ENCODE measurements at places on chromosomes 4 and X.

DNA sequence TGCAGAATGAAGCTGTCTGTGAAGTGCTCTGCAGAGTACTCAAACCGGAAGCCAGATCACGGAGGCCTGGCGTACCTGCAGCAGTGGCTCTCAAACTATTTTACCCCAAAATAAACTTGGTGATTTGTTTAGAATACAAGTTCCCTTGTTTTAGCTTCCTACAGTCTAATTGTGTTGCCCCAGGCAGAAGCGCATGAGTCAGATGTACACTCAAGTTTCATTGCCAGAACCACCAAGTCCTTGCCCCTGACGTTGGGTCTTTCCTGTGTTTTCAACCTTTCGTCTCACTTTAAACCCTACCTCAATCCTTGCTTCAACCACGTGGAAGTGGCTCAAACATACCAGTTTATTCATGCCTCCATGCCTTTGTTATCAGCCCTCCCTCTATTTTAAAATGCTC lies 66.2 kb upstream of the SLC7A11 start:
- no peak for DNase-seq

GRCh38 chr4:186651624-186652023 lies 72.0 kb downstream of the FAT1 start:
- no peak for DNase-seq

- DNase-seq = no peak
Observed at GRCh38 chr4:39205000-39205399, 22.7 kb downstream of the WDR19 start.

- no peak for DNase-seq
Observed at GRCh38 chrX:48035891-48036290, 29.1 kb downstream of the SPACA5 start.

- no peak for DNase-seq
Observed at GRCh38 chrX:44061968-44062614, 88.9 kb upstream of the NDP start.

- no peak for DNase-seq
Observed at GRCh38 chrX:44223150-44223549, 120.3 kb downstream of the EFHC2 start.

DNA sequence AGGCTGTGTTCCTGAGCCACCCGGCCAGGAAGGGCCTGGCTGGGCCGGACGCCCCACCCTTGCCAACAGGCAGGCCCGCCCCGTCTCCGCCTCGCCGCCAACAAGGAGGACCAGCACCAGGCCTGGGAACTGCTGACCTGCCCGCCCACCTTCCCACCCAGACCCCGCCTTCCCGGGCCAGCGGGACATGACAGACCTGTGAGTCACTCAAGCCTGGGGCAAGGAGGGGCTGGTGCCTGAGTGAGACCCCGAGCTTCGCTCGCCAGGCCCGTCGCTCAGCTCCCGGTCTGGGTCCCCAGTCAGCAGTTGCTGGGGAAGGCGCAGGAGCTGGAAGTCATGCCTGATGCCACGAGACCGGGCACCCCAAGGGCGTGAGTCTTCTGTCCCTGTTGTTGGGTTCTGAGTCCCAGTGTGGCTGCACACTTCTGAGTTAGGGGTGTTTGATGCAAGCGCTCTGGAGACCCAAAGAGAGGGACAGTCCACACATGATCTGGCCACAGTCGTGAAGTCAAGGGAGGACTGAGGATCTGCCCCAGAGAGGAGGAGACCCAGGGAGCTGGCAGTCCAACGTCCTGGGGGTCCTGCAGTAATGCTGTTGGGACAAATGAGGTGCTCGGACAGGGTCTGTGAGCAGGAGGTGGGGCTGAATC lies at the start of gene DNASE1L1:
Gene DNASE1L1, minus strand, starts transcription at position 33 of the 650 bp plus-strand sequence. CDS start 3,686 bp downstream, outside the sequence.
- no peak for DNase-seq
